ENCODE measurements at places on chromosomes 6 and 20.

DNA sequence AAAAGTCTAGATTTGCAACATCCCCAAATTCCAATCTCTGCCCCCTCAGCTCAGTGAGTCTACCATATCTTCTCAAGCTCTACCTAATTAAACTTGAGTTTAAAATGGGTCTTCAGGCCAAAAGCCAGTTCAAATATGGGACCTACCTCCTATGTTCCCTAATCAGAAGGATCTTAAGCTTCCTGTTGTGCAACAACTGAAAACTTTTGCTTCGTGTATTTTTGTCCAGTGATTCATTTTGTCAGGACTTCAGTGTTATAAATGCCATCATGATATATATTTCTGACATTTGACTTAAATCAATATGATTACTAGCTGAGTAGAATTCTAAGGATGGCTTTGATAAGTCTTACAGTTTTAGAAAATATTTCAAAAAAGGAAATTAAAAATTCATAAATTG lies 622.6 kb upstream of the PTCHD4 start:
- DNase-seq = peak; percentile 68

DNA sequence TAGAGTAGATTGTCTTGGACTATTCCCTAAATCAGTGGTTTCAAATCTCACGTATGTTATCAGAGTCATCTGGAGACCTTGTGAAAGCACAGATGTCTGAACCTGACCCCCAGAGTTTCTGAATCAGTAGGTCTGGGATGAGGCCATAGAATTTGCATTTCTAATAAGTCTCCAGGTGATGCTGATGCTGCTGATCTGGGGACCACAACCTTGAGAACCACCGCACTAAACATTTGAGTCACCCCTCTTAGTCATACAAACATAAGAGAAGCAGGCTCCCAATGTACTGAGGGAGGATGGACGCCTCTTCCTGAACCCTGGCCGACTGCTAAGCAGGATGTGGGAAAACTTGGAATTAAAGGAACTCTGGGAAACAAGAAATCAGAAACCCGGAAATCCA lies 187.8 kb upstream of the PRDM1 start:
- DNase-seq = no peak

DNA sequence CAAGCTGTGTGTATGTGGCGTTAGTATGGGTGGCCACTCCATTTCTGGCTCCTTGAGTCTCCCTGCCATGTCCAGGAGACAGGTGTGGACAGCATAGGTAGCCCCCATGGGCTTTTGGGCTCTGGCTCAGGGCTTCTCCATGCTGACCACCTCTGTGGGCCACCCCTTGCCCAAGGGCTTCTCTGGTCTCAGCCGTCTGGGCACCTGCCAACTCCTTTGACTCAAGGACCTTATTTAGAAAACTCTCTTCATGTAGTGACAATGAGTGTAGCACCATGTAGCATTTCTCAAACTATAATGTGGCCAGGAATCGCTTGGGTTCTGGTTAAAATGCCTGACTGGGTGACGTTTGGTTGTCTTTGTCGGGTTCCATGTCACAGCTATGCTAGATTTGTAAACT lies 5.1 kb upstream of the GTSF1L start:
- no peak for DNase-seq

DNA sequence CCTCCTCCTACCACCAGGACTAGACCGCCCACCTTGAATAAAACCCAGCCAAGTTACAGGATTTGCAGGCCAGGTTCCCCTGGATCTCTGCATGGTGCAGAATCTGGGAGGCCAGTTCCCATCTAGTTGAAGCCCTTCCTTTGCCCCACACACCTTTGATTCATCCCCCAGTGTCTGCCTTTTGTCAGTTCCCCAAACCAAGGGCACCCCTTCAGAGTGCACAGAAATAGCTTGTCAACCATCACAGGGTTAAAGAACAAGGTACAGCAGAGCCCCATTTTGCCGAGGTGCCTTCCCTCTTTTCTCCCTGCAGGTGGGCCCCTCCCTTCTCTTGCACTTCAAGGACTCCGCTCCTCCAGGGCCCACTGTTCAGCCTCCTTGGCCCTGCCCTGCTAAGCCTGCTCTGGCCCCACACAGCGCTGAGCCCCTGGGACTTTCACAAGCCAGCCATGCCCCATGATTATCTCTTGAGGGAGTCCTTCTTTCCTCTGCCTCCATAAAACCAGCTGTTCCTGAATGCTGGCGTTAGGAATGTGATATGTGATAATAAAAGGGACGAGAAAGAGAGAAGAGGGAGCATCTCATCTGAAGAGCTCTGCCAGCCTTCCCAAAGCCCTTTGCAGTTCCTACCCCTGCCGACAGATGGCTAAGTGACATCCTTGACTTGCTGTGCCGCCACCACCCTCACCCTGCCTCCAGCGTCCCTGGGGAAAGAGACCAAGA lies 280.3 kb downstream of the CDC5L start:
- no peak for DNase-seq

DNA sequence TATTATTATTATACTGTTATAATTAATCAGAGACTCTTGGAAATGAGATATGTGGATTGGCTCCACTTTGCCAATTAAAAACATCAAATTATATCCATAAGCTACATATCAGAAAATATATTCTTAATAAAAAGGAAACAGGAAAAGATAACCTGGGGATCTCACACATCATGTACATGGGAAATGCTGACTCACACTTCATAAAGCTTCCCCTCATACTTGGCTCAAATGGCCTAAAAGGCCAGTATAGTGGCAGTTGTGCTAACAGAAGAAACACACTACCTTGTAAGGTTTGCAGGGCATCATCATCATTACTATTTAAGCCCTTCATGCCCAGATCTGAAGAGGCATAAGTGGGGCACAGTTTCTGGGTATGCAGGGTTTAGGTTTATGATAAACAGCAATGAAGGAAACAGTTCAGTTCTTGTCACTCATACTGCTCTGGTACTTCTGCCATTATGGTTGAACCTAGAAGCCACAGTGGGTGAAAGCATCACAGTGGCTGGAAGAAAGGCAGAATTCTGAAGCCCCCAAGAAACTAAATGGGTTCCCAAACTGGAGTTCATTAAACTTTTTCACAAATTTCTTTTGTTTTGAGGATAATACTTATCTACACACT lies 60.6 kb downstream of the BTBD9 start:
- no peak for DNase-seq

DNA sequence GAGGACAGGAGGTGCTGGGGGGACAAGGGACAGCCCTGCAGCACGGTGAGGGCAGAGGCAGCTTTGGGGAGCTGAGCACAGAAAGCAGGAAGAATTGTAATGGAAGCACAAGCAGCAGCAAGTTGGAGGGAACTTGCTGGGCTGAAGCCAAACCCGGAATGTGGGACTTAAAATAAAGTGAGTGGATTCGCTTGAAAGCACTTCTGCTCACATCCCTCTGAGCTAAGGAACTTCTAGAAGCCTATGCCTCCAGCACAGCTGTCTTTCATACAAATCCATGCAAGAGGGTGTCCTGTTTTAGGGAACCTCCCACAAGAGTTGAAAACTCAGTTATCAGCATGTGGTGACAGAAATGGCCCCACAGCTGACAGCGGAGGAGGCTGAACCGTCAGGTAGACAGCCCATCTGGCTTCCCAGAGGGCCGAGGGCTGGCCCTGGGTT lies 71.4 kb upstream of the MLN start:
- DNase-seq = no peak

- peak; percentile 74 for DNase-seq
Measured at GRCh38 chr6:35363293-35363750, 21.0 kb downstream of the PPARD start.
